ENCODE measurements at places on chromosomes 4 and X. TPM values are rescaled to one million over a fixed set of nuclear protein-coding genes. Genes with fewer than 3 reads are reported as not detected.

Gene BCORL1
- total RNA-seq = 20.0 TPM

GRCh38 chr4:84683064-84683850, 100.3 kb downstream of the CDS1 start:
- H3K36me3 ChIP-seq = peaks cover 24% of the 10 kb centered on the region
- H3K4me1 ChIP-seq = peaks cover 29% of the 10 kb centered on the region
- H3K27ac ChIP-seq = peak overlapping the region; percentile 52
- no peak for DNase-seq
- H3K27me3 ChIP-seq = no peaks in the 10 kb centered on the region

DNA sequence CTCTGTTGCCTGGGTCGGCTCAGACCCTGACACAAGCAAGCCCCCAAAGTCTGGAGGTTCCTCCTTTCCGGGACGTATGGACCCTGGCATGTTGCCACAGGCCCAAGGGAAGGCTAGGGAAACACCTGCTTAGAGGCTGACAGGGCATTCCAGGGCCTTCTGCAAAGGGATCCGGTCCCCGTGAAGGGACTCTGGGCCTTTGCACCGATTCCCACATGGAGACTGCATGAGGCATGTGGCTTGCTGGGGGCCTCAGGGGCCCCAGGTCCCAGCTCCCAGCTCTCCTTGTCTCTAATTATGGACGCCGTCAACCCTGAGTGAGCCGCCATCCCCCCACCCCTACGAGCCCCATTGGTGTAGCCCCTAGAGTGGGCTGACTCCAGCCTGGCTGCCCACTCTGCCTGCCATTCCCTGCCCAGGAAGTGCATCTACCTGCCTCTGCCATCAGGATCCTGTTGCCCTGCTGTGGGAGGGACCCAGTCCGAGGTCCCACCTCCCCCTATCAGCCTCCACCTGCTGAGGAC, 4.2 kb upstream of the RGS12 start:
- peaks cover 2% of the 10 kb centered on the region for H3K36me3 ChIP-seq
- peaks cover 9% of the 10 kb centered on the region for H3K4me1 ChIP-seq
- no peak for DNase-seq
- H3K27me3 ChIP-seq = no peaks in the 10 kb centered on the region
- H3K4me3 ChIP-seq = no peak overlapping the region

Gene TCEAL6
- not detected for total RNA-seq

Gene VCX3A
- not detected for total RNA-seq
